ENCODE measurements at places on chromosomes 16 and 17.

DNA sequence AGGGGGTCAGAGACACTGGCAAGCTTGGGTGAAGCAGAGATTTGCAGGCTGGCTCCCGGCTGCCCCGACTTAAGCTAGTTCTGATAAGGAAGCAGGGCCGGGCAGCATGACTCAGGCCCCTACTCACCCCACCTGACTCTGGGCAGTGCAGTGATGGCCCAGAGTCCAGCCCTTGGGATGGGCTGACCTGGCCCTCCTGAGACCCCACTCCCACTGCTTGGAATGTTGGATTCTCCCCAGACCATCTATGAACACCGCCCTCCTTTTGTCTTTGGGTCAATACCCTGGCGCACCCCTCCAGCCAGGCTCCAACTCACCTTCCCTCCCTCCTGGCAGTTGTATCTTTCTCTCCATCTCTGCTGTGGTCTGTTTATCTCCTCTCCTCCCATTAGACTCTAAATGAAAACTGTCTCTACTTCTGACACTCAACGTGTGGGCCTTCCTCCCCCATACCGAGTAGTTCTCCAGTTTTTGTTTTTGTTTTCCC lies 21.0 kb downstream of the LGALS3BP start:
- no peak for DNase-seq

GRCh38 chr16:576823-577201 lies 7.0 kb downstream of the PIGQ start:
- no peak for DNase-seq

- DNase-seq = no peak
These were observed 14.0 kb downstream of the TMEM92 start for GRCh38 chr17:50288306-50288705.

- no peak for DNase-seq
These were observed 1.4 kb upstream of the SUPT4H1 start for GRCh38 chr17:58353389-58353825.

GRCh38 chr17:69134112-69134511 lies 7.6 kb downstream of the ABCA6 start:
- DNase-seq = no peak

GRCh38 chr17:80629298-80630028 lies 84.8 kb downstream of the RPTOR start:
- no peak for DNase-seq

DNA sequence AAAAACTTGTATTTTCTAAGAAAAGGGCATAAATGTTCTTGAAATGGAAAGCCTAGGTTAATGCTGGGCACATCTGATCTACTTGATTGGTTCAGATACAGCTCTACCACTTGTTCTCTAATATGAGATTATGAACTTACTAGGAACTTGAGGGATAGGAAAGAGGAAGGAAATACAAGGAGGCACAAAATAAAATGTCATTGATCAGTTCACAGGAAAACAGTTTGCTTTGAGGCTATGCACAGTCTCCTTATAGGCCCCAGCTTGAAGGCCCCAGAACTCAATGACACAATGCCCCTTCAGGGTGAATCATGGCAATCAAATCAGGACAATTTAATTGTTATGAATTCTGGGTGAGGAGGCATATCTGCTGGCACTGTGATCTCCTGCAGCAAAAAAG lies 27.1 kb downstream of the NXPH3 start:
- DNase-seq = no peak

GRCh38 chr17:1183171-1183873 lies 3.5 kb upstream of the ABR start:
- DNase-seq = no peak

DNA sequence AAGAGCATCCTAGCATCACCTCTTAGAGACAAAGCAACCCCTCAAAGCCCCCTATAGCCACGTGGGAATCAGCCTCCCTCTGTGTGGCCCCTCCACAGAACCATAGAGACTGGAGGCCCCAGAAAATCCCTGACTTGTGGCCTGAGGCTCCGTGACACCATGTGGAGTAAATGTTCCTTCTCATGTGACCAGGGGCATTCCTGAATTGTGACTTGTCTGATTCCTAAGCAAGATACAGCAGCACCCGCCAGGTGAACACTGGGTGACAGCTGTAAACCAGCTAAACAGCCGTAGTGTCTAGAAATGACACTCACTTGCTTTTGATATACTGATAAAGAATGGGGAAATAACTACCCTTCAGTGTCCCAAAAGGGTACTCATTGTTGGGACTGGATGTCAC lies 79.0 kb downstream of the DYNLRB2 start:
- DNase-seq = no peak

- no peak for DNase-seq
These were observed 8.2 kb downstream of the SLC6A2 start for GRCh38 chr16:55663765-55664677.

DNA sequence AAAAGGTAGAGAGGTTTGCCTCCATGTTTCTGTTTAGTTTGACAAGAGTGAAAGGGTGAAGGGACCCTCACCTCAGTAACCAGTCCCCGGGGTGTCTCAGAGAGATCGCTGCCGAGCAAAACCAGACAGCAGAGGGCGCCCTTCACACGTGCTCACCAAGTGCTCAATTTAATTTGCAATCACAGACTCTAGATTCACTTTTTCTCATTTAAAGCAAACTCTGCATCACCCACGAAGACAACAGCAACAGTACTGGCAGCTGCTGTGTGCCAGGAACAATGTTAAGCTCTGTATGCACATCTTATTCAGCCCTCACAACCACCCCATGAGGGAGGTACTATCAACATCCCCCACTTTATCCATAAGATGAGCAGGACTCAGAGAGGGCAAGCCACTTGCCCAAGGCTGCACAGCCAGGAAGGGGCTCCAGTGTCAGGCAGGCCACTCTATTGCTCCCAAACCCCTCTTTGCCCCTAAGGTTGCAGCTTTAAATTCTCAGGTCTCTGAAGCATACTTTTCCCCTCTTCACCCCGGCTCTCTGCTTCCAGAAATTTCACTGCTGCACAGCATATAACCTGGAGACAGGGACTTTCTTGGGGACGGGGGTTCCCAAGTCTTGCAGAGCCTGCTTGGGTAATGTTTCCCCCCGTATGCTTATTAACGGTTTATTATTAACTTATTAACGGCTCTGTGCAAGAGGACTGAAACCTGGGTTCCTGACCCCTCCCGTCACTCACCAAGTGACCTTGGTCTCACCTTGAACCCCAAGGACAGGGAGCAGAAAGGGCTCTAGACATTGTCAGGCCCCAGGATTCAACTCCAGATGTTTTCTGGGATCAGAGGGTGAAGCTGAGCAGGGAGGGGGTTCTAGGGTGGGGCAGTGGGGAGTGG lies 70.9 kb downstream of the CNGB1 start:
- peak; percentile 73 for DNase-seq

DNA sequence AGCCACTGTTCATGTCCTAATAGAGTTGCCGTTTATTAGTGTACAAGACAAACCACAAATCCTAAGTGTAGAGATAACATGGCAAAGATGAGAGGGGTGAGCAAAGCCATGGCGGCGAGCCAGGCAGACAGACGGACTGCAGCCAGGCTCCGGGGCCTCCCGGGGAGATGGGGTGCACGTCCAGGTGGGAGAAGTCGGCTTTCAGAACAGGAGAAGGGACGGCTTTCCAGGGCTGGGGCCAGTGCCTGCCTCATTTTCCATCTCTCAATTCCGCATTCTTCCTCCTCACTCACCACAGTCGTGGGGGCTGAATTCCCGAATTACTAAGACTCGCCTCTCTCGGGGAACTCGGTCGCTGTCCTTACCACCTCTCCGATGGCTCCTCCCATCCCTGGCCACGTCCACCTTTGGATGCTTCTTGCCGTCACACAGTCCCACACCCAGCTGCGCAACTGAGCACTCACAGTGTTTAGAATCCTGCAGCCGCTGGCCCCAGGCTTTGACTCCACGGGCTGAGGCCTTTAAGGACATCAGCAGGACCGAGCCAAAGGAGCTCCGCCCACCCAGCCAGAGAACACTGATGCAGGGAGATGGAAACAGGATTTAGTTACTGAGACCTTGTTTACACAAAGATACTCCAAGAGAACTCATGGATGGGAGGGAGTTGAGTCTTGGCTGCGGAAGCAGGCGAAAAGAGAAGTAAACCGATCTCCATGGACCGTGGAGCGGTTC lies 59.7 kb downstream of the RNF112 start:
- no peak for DNase-seq

DNA sequence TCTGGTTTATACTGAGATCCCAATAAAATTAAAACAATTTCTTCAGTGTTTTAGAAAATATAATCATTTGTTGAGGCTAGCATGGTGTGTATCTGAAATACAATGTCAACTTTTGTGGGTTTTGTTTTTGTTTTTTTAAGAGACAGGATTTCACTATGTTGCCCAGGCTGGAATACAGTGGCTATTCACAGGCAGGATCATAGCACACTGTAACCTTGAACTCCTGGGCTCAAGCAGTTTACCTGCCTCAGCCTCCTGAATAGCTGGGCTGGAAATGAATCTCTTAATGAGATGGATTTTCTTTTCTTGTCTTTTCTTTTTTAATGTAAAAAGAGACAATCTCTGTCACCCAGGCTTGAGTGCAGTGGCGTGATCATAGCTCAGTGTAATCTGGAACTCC lies 12.1 kb downstream of the DDX42 start:
- no peak for DNase-seq

DNA sequence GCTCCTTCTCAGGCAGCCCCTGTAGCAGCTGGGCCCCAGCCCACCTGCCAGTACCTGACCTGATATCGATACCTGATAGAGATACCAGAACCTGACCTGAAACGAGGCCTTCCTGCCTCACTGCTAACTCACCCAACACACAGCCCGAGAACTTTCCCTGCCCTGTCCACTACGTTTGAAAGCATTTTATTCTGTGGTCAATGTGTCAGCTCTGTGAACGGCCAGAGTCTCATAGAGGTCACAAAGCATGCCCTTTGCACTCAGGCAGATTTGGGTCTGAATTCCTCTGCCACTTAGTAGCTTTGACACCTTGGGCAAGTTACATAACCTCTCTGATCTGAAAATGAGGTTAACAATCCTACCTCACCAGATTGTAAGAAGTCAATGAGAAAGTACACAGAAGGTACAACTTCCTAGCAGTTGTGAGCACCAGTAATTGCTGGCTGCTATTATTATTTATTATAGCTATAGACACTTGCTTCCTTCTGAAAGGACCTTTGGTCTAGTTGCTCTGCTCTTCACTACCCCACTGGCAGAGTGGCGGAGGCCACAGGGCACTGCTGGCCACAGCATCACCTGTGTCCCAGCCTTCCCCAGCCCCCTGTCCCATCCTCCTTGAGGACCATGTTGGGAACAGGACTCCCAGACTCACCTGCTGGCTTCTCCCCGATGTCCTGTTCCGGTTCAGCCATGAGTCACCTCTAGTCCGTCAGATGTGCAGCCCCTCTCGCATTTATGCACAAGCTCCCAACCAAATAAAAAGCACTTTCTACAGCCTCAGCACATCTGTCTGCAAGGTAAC lies 895 bp downstream of the ANKRD40CL start:
- DNase-seq = no peak

- peak; percentile 78 for DNase-seq
These were observed 5.7 kb downstream of the GGA2 start for GRCh38 chr16:23504453-23505179.

DNA sequence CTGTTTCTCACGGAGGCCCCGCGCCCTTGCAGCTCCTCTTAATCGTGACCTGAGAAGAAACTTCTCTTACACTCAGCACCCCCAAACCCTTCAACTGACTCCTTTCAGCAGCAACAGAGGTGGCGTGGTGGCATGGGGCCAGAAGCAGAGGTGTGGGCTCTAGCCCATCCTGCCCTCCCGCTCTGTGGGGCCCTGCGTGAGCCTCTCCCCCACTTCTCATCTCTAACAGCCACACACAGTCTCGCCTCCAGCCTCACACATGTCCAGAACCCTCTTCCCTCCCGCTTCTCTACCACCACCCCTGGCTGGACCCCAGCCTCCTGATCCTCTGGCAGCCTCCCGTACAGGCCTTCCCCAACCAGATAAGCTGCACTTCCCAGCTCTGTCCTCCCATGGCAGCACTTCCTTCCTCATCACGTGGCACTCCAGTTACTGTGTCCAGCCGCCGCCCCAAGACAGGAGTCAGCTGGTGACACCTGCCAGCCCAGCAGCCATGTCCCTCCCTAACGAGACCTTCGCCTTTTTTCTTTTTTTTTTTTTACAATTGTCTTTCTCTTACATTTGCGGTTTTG lies 30.5 kb downstream of the NSMCE1 start:
- DNase-seq = peak; percentile 33
